ENCODE measurements at places on chromosomes 4 and X.
A peak's percentile ranks its signal among the peaks of the same experiment; 100 is the strongest.

GRCh38 chr4:76434901-76435527 lies at the start of gene SHROOM3:
TSS of gene SHROOM3 (plus strand) at chr4:76435229. CDS start at chr4:76436053, 824 bp downstream.
- no peak for DNase-seq

DNA sequence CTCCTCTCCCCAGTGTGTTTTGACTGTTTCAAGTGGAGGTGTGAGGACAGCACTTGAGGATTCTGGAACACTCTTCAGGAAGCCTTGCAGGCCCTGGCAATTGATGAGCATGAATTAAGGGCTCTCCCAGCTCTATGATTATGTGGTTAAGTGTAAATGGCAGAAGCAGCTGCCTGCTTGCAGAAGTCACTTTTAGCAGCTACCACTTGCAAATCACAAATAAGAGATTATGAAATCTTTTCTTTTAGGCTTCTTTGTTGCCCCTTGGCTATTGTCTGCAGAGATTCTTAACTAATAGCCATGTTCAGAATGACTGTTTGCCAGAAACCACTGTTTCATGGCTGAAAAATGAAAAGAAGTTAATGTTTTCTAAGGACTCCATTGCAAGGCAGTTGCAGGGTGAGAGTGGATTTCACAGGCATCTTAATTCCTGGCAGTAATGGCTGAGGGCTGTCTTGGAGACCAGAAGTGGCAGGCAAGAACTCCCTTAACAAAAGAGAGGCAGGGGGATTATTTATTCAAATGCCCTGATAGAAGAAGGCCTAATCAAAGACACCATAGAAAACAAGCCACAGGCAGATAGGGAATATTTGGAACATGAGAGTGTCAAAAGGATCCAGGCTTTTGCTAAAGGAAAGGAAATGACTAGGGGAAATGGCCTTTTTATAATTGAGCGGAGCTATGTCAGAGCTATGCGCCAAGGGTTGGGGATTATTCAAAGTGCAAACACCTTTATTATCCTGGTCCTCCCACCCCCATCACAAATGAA lies 8.3 kb upstream of the HOPX start:
- no peak for DNase-seq

- no peak for DNase-seq
These were observed 43.3 kb upstream of the MBNL3 start for GRCh38 chrX:132532097-132532496.

DNA sequence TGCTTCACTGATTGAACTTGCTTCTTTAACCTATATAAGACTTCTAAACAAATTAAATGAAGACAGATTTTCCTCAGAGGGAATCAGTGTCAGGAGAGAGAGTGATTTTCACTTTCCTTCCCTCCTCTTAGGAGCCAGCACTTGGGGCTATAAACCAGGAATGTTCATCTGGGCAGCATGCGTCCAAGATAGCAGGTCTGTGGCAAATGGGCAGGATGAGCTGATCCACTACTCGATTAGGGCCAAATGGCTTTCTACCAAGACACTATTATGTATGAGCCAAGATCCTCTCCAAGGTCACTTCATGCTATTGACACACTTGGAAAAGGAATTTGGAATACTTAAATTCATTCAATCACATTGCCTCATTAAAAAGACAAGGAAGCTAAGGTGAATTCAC lies 203.9 kb upstream of the GRID2 start:
- DNase-seq = no peak

DNA sequence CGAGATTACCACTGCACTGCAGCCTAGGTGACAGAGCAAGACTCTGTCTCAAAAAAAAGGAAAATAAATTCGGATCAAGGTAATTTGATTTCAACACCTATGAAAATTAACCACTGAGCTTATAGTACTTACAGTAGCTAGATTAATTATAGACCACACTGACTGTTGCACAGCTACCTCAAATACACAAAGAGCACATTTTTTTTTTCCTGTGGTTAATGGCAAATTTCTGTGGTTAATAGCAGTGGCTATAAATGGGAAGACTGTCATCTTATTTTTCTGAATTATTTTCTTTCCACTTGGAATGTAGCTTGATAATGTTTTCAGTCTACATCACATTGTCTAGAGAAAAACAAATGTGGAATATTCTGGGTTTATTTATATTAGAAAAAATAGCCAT lies 1661.6 kb upstream of the PCDH7 start:
- DNase-seq = no peak

DNA sequence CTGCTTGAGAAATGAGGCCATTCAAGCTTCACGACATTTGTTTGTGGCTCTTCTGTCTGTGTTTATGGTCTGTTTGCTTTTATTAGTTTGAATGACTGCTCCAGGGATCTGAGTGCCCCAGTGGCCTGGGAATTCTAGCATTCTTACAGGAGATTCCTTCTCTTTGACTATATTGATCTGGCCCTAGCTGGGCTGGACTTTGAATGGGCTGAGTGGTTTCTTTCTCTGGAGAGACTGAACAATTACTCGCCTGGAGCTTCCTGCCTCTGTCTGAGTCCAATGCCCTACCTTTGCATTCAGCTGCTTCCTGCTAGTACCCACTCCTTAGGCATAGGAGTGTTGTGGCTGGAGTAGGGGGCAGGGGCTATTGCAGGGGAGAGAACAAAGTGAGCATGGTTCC lies 51.2 kb upstream of the EDA start:
- DNase-seq = no peak

- no peak for DNase-seq
These were observed 902 bp downstream of the KLHL4 start for GRCh38 chrX:87518504-87518903.

DNA sequence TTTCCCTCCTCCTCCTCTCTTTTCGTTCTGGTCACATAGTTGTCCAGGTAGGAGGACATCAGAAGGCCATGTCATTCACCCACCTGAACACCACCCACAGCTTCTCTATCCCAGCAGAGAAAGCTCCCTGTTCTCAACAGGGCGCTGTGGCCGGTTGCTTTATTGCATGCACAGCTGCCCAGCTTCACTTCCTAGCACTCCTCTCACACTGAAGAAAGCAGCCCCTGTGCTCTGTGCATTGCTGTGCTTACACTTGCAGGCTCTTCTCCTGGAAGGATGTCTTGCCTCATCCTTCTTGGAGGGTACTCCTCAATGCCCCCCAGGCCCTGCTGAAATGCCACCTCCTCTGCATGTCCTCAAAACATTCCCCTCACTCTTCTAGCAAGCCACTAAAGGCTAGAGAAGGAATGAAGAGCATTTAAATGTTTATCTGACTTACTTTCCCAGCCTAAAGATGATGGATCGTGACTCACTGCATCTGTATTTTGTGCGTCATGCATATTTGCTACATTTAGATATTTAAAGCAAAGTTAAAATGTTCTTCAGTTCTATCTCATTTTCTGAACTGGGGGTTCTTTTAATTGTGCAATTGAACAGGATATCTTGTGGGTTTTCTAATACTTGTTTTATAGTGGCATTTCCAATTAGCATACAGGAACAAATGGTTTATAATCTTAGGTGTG lies 186.4 kb upstream of the PUDP start:
- DNase-seq = peak; percentile 66

GRCh38 chrX:19672222-19672812 lies 157.0 kb upstream of the MAP3K15 start:
- no peak for DNase-seq

DNA sequence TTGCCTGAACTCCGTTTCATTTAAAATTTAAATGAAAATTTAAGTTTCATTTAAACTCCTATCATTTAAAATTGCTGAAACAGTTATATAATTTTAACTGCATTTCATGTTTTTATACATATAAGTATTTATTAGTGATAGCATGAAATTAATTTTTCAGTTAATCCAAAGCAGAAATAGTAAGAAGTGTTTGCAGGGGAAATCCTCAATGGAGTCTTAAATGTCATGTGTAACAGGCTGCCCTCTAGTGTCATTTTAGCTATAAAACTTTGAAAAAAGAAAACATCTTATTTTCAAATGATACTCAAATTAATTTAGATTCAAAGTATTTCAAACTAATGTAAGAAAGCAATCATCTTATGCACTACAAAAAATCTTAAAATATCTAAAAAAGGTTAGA lies 27.2 kb downstream of the TAPT1 start:
- DNase-seq = no peak

DNA sequence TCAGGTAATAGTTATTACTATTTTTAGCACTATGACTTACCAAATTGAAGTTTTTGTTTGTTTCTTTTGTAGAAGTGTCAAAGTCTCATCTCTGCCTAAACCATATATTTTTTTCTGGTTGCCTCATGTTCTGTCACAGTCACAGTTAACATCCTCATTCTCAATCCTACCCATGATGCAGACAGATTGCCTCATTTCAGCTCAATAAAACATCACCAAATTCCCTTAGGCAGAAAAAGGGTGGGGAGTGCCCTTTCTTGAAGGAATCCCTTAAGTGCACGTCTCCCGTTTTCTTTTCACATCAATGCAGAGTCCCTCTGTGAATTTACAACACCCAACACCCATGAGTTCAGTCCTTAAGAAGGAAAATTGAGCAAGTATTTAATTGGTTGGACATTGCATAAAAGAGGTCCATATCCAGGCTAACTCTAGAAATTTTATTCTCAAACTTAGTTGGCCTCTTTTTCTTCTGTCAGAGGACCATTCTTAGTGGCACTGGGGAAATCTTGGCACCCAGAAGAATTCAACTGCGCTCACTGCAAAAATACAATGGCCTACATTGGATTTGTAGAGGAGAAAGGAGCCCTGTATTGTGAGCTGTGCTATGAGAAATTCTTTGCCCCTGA lies 103.7 kb upstream of the BMPR1B start:
- no peak for DNase-seq

GRCh38 chr4:1310796-1311631 lies 21.3 kb downstream of the MAEA start:
- no peak for DNase-seq

- DNase-seq = peak; percentile 4
These were observed 7.5 kb upstream of the SPINK2 start for GRCh38 chr4:56828784-56829535.

- DNase-seq = no peak
These were observed 77.0 kb downstream of the FBXW7 start for GRCh38 chr4:152458801-152459302.

- no peak for DNase-seq
These were observed 2.3 kb downstream of the GBA3 start for GRCh38 chr4:22695029-22695428.

- peak; percentile 17 for DNase-seq
These were observed 103.8 kb upstream of the QRFPR start for GRCh38 chr4:121484633-121485032.

GRCh38 chrX:135264206-135264605 lies 12.3 kb downstream of the ETDA start:
- no peak for DNase-seq

DNA sequence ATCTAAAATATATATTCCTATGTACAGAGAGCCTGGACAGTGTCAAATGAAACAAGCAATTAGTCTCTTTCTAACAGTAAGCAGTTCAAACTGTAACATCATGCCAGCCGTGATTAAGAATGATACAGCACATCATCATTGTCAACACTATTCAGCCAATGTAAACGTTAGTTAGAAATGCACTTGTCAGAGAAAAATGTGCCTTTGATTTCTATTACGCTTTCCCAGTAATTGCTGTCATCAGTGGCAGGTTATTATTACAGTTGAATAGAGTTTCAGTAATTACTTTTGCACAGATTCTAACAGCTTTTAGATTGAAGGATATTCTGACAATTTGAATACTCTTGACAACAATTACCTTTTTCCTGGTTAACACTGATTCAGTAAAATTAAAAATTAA lies 1007.1 kb downstream of the SH3BGRL start:
- DNase-seq = no peak

DNA sequence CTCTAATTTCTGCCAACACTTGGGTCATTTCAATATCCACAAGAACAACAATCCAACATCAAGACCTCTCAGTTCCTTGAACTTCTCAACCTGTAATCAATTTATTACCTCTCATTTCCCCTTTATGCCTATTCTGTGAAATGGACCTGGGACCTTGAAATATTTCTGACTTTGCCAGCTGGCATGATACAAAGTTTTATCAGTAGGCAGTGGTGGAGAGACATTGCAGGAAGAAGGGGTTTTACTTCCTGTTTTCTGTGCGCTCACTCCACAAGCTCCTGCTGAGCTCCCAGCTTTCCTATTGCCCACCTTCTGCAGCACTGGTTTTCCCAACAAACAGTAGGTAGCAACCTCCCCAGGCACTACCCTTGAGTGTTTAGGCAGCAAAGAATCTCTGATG lies 3.5 kb upstream of the ARHGEF6 start:
- no peak for DNase-seq

DNA sequence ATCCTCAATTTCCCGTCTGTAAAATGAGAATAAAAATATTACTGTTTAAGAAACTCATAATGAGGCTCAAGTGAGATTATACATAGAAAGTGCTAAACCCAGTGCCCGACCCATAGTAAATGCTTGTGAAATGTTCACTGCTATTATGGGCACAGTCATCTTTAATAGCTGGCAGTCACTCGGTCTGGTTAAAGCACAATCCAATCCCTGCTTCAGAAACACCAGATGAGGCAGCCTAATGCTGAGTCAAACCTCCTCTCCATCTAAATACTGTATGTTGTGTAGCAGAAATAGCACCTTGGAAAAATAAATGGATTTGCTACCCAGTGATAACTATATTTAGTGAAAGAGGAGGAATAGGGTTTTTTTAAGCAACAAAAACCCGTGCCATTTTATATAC lies 14.5 kb downstream of the EVC2 start:
- no peak for DNase-seq

DNA sequence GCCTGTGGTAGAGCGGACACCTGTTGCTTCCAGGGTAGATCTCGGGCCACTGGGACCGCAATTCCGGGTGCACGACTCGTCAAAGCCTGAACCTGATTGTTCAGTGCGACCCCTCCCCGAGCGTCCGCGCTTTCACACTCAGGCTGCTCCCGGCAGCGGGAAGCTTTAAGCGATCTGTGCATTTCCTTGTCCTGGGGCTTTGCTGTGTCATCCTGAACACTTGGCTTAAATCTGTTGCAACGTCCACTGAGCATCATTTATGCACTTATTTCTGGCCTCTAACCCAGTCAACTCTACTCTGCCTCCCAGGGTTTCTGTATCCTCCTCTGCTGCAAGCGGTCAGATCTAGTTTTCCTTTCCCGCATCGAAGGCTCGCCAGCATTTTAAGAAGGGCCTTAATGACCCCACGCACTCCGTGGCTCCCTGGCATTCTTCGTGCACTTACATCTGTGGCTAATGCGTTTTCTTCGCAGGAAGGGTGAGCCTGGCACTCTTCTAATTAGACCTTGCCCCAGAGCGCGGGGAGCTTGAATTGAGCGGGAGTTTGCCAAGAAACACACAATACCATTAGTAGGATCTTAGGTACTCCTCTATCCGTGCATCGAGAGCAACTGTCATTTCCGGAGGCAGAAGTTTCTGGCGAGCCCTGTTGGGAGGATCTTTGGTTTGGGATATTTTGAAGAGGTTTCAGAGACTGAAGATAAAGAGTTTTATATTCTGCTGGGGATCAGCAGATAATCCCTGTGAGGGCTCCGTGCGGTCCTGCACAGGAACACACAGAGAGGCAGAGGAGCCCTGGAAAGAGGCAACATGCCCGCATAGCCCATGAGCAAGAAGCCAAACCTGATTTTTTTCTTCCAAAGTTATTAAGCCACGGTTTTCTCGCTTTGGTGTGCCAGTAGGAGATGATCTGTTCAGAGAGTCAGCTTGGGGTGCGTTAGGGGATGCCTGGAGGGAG lies 654 bp upstream of the DDIT4L start:
- no peak for DNase-seq

- no peak for DNase-seq
These were observed 333.3 kb downstream of the ANK2 start for GRCh38 chr4:113382704-113383103.

GRCh38 chrX:46587158-46587557 lies 13.6 kb downstream of the CHST7 start:
- DNase-seq = no peak

- DNase-seq = no peak
These were observed 47.6 kb downstream of the MID1IP1 start for GRCh38 chrX:38848671-38849455.
